Stimulated activated CD8-positive, alpha-beta memory T cell treated with anti-CD3 and anti-CD28 coated beads, Interleukin-12 subunit alpha, Interleukin-12 subunit beta, amount 100 ng/mL, for 1 hour (primary cell): ENCODE measurements at places on chromosomes 7 and 10.

- DNase-seq, result no peak
Observed at GRCh38 chr10:104581884-104582601, 59.0 kb upstream of the SORCS3 start.

DNA sequence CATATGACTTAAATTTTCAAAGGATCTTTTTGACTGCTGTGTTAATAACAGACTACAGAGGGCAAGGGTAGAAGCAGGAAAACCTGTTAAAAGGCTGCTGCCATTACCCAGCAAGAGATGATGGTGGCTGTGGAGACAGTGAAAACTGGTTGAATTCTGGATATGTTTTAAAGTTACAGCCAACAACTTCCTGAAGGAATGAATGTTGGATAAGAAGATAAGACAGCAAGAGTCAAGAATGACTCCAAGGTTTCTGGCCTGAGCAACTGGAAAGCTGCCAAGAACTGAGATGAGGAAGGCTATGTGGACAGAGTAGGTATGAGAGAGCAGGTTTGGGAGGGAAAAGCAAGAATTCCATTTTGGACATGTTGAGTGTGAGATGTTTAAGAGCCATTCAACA lies 19.1 kb downstream of the CNOT4 start:
- no peak for DNase-seq

- no peak for DNase-seq
Observed at GRCh38 chr7:99791021-99791420, 7.0 kb upstream of the CYP3A4 start.

DNA sequence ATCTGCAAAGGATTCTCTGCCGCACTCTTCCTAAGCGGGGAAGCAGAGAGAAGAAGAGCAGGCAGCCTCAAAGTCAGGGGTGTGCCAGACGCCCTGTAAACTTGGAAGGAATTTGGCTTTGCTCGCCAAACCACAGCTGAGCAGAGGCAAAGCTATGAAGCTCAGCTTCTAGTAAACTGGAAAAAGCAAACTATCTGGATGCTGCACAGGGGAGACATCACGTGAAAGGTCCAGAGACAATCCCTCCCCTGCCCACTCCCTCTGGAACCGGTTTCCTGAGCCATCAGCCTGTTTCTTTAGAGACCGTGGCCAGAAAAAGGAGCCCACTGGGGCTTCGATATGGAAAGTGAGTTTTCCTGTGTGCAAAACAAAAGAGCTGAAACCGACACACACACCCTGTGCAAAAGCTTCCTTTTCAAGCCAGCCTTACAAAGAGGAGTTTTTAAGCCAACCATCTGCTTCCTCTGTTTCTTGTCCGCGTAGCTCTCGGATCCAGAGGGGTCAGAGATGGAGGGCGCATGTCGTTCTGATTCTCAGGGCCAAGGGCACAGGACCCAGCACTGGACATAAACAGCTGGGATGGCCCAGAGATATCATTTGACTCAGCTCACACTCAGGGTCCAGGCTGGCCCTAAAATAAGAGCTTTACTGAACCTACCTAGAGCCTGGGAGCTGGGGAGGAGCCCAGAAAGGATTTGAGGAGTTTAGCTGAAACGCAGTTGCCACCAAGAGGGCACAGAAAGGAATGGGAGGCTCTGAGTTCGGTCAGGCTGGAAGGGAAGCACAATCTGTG lies 58.2 kb upstream of the DNAAF5 start:
- no peak for DNase-seq

DNA sequence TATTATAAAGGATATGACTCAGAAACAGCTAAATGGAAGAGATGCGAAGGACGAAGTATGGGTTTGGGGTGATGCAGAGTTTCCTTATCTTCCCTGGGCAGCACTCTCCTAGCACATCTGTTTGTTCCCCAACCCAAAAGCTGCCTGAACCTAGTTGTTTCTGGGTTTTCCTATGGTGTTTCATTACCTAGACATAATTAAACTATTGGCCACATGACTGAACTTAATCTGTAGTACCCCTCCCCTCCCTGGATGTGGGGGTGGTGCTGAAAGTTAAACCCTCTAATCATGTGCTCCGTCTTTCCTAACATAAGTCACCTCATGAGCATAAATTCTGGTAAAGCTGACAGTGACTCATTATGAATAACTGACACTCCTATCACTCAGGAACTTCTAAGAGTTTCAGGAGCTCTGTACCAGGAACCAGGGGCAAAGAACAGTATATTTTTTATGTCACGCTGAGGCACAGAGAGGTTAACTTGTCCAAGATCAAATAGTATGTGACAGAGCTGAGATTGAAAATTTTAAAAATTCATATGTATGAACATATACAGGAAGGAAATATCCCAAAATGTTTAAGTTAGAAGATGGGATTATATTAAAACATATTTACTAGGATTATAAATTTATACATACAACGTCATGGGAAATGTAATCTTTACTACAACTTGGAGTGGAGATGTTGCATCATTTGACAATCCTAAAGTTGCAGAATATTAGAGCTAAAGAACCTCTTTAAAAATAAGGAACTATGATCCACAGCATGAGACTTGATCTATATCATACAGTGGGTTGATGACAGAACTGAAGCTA lies 4.8 kb downstream of the STRIP2 start:
- DNase-seq, result no peak

DNA sequence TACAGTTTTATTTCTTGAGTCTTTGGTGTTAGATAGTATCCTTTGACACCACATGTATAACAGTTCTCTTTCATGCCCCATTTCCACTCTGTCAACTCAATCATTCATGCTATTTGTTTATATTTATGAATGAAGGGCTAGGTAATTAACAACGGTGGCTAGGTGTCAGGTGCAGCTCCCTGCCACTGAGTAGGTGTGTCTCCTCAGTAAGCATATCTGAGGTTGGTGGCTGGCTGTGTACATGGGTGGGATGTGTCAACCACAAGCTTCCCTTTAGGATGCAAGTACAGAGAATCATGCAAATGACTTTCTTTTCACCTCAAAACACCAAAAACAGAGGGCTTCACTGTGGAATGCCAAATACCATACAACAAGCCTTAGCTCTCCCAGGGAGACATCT lies 83.4 kb downstream of the ZNF365 start:
- DNase-seq, result no peak
